ENCODE measurements at places on chromosomes 2 and 18.

DNA sequence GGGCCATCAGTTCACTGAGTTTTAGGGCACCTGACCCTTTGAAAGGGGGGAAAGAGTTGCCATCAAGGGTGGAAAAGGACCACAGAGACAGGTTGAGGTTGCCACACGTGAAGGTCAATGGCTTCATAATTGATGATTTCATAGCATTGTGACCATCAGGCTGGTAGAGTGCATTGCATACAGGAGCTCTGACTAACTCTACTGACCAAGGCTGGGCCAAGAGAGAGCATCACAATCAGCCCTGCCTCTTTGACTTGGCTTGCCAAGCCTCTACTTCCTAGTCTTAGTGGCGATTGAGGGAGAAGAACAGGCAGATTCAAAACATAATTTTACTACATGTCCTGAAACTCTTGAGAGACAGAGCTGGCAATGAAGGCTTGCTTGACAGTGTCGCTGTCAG lies 5.8 kb upstream of the TNP1 start:
- DNase-seq = no peak

DNA sequence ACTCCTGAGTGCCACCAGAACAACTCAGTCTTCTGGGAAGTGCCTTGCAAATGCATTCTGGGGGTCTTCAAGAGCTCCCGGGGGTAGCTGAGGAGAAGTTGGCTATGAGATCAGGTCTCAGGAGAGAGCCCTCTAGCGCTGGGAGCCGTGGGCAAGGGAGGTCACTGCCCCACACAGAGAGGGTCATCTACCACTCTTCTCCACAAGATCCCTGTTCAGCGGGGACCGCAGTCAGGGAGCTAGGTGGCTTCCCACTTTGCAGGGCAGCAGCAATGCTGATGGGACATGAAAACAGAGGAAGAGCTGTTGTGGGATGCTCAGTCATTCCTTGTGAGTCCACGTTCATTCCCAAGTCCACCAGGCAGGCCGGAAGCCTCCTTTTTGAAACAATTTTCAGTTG lies 66.6 kb downstream of the ACKR3 start:
- DNase-seq = no peak

- no peak for DNase-seq
These were observed 44.9 kb downstream of the PARD6G start for GRCh38 chr18:80202264-80202998.

DNA sequence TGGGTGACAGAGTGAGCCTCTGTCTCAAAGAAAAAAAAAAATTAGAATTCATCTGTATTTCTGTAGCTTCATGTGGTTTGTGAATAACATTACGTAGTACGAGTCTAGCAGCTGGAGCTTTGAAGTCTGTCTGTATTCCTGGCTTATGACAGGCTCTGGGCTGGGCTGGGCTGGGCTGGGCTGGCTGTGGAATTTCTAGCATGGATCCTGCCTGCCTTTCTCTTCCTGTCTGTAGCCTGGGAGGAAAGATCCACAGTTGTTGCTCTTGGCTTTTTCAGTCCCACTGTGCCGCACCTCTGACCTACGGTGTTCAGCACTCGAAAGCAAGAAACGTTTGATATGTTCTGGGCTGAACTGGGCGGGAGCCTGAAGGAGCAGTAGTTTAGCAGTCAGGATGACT lies 55.4 kb downstream of the BOLA3 start:
- DNase-seq = no peak

GRCh38 chr18:64799376-64799775 lies 650.5 kb upstream of the LINC00305 start:
- peak; percentile 23 for DNase-seq

DNA sequence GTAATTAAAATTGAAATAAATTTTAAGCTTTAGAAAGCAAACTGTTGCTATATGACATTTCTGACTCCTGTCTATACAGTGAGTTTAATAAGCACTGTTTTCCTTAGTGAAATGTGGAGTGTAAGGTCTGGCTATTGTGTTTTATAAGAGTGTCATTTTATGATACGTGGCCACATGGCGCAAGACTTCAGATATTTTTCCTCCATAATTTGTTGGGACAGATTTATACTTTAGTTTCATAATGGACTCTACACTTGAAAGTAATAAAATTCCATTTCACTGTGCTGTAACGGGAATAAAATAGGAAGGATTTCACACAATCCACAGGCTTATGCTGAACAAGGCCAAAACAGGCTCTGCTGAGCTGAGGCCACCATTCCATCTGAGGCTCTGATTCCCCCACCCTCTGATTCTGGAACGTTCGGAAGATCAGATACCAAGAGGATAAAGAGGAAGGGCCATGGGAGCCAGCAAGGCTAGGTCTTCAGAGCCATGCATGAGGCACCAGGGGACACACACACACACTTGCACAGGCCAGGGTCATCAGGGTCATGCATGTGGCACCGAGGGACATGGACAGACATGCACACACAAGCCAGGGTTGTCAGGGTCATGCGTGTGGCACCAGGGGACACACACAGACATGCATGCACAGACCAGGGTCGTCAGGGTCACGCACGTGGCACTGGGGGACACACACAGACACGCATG lies 35.6 kb downstream of the HDAC4 start:
- DNase-seq = no peak

DNA sequence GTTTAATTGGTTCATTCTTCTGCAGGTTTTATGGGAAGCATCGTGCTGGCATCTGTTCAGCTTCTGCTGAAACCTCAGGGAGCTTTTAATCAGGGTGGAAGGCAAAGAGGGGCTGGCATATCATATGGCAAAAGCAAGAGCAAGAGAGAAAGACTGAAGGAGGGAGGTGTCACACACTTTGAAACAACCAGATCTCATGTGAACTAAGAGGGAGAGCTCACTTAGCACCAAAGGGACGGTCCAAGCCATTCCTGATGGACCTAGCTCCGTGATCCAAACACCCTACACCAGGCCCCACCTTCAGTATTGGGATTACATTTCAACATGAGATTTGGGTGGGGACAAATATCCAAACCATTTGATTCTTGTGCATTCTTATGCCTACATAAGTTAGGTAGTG lies 563.1 kb downstream of the SPAG16 start:
- no peak for DNase-seq
